ENCODE measurements at places on chromosomes 5 and 9.

- DNase-seq, result no peak
Observed at GRCh38 chr5:116370886-116371285, 203.7 kb downstream of the SEMA6A start.

GRCh38 chr5:56641635-56642260 lies 173.6 kb upstream of the MAP3K1 start:
- no peak for DNase-seq

DNA sequence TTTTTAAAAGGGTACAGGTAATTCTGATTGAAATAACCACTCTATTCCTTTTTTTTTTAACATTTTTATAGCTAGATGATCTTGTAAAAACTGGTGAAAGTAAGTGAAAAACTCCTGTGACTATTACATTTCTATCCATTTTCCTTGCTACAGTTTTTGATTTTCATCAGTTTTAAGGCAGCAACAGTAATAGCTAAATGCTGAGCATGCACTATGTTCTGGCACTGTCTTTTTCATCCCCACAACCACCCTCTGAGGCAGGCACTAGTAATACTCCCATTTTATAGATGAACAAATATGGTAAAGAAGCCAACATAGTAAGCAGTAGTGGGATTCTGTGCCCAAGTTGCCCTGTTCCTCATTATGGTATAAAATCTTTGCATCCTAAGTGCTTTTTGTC lies 113.0 kb upstream of the IL7R start:
- no peak for DNase-seq

DNA sequence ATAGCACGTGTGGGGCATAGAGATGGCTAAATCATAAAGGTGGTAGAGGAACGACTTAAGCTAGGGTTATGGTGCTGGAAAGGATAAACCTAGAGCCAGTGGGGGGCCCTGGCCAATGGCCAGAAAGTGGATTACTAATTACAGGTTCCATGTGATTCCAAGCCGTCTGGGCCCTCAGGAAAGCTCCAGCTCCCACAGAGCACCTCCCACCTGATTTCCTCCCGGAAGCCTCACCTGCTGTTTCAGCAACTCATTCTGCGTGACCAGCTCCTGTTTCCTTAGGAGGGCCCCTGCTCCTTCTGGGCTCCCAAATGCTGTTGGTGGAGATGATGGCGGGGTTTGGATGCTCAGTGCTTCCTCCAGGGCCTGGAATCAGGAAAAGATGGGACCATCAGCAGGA lies 16.2 kb downstream of the GPX3 start:
- no peak for DNase-seq

DNA sequence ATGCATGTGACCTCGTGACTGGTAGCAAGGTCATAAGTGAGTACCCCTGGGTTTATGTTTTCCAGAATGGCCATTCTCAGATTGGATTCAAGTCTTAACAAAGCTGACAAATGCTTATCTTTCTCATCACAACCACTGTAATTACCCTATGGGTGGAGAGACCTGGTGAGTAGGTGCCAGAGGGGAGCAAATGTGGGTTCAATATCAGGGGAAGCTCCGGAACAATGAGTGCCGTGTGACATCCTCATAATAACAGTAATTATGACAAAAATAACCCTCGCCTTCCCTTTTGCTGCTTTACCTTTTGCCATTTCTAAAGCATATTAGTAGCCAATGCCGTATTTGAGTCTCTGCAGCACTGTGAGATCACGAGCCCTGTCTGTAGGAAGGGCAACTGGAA lies 95.9 kb downstream of the NSG2 start:
- no peak for DNase-seq

DNA sequence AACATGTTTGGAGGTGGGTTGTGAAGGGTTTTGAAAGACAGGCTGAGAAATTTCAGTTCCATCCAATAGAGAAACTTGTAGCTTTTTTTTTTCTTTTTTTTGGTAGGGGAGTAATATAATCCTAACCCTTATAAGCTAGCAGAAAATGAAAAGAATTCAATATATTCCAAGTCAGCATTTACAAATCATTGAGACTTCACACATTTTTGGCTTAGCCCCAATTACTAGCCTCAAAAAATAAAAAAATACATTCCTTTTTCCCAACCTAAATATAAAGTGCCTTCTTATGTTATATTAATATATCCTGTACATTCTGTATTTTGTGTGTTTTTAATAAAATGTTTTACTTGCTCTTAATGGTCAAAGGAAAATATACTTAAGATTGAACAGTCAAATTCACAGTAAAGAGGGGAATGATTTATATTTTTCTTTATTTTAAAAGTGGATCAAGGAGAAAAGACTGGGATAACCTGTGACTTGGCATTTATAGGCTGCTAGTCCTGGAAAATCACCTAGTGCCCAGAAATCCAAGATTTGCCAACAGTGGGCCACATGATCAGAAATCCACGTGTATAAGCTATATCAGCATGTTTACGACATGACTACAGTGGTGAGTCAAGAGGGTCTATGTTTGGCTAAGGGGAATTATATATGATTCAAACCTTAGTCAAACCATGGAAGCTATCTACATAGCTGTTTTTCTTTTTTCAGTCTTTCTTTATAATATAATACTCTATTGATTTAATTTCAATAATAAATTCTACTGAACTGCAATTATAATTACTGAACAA lies 14.5 kb downstream of the HACD4 start:
- no peak for DNase-seq

DNA sequence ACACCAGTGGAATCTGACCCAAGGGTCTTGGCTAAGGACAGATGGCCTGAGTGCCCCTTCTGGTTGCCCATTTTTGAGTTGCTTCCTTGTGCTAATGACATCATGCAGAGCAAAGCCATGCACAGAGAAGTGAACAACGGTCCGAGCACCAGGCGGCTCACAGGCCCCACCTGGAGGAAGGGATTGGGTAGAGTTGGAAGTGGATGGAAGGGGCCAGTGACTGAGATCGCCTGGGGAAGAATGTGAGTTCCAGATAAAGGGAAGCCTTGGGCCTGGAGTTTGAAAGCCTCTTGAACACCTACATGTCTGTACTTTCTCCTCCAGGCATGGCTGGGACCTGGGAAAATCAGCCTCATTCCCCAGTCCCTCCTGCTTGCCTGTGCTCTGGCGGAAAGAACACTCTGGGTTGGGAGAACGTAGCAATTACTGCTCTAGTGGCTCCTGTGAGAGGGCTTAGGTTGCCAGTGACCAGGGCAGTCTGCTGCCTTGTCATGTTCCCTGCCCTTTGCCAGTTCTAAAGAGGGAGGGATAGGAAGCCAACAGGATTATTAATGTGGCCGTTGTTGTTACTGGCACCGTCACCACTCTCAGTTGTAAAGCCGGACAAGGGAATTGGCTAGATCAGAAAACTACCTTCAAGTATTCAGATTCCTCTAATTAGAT lies 62.5 kb upstream of the PTPN3 start:
- no peak for DNase-seq

DNA sequence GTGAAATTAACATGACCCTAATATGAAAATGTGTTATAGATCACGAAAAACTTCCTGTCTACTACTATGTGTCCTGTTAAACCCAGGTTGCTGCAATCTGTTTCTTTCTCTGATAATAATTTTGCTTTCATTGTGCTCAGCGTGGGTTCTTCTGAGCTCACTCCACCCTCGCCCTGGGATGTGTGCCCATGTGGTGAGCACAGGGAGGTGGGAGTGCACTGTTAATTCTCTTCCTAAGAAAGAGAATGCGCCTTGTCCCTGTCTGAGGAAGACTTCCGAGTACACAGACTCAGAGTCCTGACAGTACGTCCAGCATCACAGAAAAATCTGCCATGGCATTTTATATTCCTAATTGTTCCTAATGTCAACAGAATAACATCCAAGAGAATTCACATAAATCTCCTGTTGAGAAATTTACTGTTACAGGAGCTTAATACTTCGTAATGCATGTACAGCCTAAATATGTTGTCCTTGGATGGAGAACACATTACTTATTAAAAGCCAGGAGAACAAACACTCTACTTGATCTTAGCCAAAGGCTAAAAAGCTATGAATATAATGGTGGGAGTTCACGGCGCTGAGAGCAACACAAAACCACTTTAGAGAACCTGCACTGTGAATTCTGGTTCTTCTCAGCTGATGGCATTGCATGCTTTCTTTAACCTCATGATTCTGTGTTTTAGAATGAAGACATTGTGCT lies 102.6 kb downstream of the PDE4D start:
- no peak for DNase-seq

- DNase-seq, result no peak
Observed at GRCh38 chr5:50710838-50711237, 44.4 kb downstream of the PARP8 start.

DNA sequence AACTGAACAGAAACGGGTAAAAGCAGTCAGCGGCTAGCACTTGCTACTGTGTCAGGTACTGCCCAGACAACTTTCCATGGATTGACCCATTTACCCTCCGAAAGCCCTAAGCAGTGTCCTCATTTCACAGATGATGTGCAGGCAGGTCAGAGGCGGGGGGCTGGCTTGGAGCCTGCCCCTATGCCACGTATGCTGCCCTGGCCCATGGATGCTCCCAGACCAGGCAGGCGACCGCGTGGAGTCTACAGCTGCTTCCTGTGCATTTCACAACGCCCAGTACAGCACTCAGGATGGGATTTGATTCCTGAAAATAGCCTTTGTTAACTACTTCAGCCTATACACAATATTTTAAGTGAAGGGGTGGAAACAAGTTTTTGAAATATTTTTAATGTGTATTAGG lies 202.9 kb downstream of the NXNL2 start:
- no peak for DNase-seq

DNA sequence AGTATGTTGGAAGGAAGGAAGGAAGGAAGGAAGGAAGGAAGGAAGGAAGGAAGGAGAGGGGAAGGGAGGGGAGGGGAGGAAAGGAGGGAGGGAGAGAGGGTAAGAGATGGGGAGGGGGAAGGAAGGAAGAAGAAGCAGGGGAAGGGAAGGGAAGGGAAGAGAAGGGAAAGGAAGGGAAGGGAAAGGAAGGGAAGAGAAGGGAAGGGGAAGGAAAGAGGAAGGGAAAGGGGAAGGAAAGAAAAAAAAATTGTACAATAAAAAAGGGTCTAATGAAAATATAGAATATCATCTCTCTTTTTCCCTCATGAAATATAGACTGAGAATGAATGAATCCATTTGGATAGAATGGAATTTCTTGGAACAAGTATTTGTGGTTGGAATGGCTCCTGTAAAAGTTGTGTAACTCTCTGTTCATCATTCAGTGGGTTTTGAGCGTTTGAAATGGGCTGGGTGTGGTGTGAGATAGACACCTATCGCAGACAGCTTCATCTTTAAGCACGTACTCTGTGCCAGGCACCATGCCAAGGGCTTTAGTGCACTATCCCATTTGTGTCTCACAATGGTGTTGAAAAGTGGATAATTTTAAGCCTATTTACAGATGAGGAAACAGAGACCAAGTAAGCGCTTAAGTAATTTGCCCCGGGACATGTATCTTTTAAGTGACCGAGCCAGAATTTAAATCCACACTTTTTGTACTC lies 11.6 kb upstream of the PAPPA start:
- no peak for DNase-seq

GRCh38 chr9:616694-617093 lies 224.8 kb upstream of the DMRT1 start:
- no peak for DNase-seq

GRCh38 chr9:104009826-104010225 lies 84.3 kb upstream of the SMC2 start:
- DNase-seq, result no peak

GRCh38 chr5:159017786-159018185 lies 81.9 kb downstream of the EBF1 start:
- no peak for DNase-seq

- no peak for DNase-seq
Observed at GRCh38 chr5:151624476-151624875, 33.3 kb upstream of the FAT2 start.

DNA sequence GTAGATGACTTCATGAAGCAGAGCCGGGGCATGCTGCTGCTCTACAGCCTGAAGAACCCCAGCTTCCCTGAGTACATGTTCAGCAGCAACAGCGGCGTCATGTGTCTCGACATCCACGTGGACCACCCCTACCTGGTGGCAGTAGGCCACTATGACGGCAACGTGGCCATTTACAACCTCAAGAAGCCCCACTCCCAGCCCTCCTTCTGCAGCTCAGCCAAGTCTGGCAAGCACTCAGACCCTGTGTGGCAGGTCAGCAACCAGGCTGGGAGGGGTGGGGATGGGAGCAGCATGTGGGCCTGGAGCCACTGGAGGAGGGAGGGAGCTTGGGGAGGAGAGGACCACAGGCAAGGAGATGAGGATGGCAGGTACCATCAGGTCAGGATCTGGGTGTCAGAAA lies 16.2 kb downstream of the ENHO start:
- no peak for DNase-seq

GRCh38 chr5:133526368-133526767 lies 86.0 kb downstream of the FSTL4 start:
- no peak for DNase-seq

DNA sequence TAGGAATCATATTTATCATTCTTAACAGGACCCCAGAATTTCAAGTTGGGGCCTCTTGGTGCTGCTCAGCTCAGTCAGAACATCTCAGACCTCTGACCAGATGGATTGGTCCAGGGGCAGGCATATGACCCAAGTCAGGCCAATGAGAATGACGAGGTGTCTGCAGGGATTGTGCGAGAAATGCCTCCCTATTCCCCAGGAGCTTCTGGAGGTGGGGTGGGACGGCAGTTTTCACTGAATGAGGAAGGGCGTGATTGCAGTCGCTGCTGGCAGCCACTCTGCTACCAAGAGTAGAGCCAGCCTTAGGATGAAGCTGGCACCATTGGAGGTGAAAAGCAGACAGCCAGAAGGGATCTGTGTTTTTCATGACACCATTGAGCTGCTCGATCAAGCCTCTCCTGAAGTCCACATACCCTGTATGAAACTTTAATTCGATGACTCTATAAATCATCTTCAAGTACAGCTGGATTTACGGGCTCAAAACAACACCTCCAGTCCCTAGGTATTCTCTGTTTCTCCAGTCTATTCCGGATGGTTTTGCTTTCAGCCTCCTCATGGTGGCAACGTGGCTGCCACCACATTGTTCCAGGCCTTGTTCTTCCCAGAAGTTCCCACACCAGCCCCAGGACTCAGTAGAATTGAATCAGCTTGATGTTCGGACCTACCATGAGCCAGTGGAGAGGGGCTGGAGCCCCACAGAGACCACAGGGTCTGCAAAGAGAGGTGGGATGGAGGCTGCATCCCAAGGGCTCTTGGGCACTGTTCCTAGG lies 70.2 kb upstream of the ADAMTS2 start:
- no peak for DNase-seq

GRCh38 chr9:127053960-127054359 lies 68.5 kb downstream of the ANGPTL2 start:
- DNase-seq, result no peak

Data from activated effector memory CD4-positive, alpha-beta T cell treated with Interleukin-2 at 50 U/mL for 16 hours (primary cell).